ENCODE measurements at places on chromosomes 7 and 10. TPM values are rescaled to one million over a fixed set of nuclear protein-coding genes. Genes with fewer than 3 reads are reported as not detected.

TAS2R41 gene
- not detected for total RNA-seq

HABP2 gene
- 0.07 TPM for total RNA-seq

VWDE gene
- total RNA-seq: 0.31 TPM

ASIC3 gene
- 12.8 TPM for total RNA-seq

JAKMIP3 gene
- total RNA-seq: 1.9 TPM

RAB11FIP2 gene
- 12.8 TPM for total RNA-seq

C10orf62 gene
- 0.12 TPM for total RNA-seq

H2BK1 gene
- not detected for total RNA-seq

AKR1E2 gene
- total RNA-seq: 8.1 TPM

Measured in A549 treated with CpdA at 1 μM for 4 hours (cell line).